ENCODE measurements at places on chromosomes 7 and 10. TPM values are rescaled to one million over a fixed set of nuclear protein-coding genes. Genes with fewer than 3 reads are reported as not detected.

DNA sequence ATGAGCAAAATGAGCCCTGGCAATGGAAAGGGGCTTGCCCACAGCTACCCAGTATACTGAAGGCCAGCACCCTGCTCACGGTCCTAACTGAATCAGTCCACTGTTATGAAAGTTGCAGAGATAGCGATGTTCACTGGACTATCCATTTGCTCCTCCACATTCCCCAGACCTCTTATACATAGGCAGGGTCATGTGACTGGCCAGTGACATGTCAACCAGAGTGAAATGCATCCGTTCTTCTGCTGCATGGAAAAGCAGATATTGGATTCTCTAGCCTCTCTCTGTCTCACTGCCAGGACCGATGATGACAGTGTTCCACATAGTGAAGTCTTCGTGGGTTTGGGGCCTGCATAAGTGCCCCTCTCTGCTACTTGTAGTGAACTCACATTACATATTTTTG is 503.4 kb downstream of the RPS24 start:
- H3K27me3 ChIP-seq: no peaks in the 10 kb centered on the region
- no peak overlapping the region for H3K27ac ChIP-seq
- no peak for DNase-seq
- H3K4me3 ChIP-seq: no peak overlapping the region

DNA sequence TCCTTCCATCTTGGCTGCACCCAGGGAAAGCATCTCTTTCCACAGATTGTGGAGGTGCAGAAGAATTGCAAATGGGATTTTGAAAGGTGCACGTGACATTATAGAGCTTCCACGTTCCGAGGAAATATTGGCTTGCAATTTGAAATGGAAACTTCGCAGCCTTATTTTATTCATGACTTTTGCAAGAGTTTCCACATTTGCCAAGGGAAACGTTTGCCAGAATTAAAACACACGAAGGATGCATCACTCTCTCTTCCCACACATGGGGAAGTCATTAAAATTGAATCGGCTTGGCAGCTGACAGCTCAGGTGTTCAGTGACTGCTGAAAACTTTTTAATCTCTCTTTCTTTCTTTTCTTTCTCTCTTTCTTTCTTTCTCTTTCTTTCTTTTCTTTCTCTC is 475.4 kb upstream of the IGFBP3 start:
- no peak overlapping the region for H3K4me3 ChIP-seq
- H3K27ac ChIP-seq: no peak overlapping the region
- no peaks in the 10 kb centered on the region for H3K4me1 ChIP-seq
- no peaks in the 10 kb centered on the region for H3K27me3 ChIP-seq

- no peak overlapping the region for H3K27ac ChIP-seq
- no peaks in the 10 kb centered on the region for H3K36me3 ChIP-seq
- H3K27me3 ChIP-seq: no peaks in the 10 kb centered on the region
- no peak for DNase-seq
- no peak overlapping the region for H3K4me3 ChIP-seq
These were observed 128.8 kb upstream of the DKK1 start for GRCh38 chr10:52185256-52185655.

DNA sequence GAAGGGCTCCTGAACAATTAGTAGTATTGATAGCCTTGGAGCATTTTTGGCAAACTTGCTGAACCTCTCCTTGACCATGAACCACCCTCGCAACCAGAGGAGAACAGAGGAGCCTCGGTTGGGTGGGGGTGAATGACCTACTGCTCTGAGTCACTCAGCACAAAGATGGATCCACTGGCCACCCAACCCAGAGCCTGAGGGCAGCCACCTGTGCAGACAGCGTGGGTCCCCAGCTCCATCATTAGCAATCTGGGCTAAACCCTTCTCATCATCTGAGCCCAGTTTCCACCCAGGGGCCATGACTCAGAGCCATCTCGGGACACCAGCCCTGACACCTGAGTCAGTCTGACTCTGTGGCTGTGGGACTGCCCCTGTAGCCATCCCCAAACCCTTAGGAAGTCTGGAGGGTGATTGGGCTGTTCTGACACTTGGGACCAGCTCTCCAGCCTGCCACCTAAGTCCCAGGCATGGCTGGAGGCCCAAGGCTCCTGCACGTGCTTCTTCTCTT is 171.8 kb upstream of the GPR26 start:
- no peak overlapping the region for H3K27ac ChIP-seq
- H3K4me1 ChIP-seq: no peaks in the 10 kb centered on the region
- H3K36me3 ChIP-seq: no peaks in the 10 kb centered on the region
- no peak for DNase-seq
- no peak overlapping the region for H3K4me3 ChIP-seq
- no peaks in the 10 kb centered on the region for H3K27me3 ChIP-seq

DNA sequence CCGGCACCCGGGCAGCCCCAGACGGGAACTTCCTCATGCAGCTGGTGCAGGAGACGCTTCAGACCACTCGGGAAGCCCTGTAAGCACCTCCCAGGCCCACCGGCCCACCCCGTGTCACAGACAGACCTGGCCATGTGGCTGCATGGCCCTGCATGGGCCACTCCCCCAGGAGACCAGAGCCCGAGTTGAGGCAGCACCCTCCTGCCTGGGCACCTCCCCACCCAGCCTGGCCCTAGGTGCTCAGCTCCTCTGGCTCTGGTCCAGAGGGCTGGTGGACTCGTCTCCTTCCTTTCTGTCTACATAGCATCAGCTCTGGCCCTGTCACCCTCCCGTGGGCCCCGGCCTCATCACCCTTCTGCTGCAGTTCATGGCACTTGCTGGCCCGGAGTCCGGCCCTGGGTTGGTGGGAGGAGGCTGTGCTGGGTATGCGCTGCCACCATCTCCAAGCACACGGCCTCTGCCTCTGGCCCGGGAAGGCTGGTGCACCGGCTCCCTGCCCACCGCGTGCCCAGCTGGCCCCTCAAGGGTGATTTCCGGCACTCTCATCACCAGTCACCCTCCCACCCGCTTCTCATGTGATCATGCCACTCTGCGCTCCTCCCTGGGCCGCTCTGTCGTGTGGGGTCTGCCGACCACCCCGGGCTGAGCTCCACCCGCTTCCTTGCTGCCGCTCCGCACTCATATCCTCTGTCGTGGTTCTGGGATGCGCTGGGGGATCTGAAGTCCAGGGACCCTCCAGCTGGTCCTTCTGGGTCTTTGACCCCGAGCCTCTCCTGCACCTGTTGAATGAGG is 53.1 kb upstream of the DPYSL4 start:
- no peak overlapping the region for H3K4me3 ChIP-seq
- no peak overlapping the region for H3K27ac ChIP-seq
- H3K4me1 ChIP-seq: no peaks in the 10 kb centered on the region
- H3K36me3 ChIP-seq: no peaks in the 10 kb centered on the region
- DNase-seq: peak; percentile 68

The SPDYE2B gene
- not detected for total RNA-seq
